ENCODE measurements at places on chromosomes 4 and X.

DNA sequence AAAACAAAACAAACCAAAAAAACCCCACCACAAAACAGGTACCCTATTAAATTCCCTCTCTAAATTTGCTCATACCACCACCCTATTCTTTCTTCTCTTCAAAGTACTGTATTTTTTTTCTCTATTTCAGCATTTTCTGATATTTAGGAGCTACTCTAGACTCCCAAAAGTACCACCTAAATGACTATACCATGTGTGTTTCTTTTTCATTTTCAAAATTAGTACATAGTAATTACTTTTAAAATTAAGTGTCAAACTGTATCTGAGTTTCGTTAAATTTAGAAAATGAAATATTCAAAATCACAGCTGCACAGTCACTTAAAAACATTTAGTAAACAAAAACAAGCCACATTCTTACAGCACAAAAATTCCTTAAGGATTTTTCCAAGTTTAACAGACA lies 161.7 kb downstream of the FBXW7 start:
- DNase-seq: no peak

DNA sequence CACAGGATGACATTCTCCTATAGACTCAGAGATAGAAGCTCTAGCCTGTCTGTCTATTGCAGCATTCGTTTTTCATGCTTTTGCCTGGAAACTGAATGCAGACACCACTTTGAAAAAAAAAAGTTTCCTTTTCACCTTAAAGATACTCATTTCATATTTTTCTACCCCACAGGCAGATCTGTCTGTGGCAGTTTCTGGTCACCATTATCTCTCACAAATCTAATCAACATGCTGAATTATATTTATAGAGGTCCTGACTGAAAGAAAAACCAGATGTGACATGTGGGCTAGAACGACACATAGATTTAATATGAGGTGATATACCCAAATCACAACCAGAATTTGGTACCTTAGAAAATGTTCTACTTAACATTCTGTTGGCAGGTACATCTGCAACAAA lies 28.2 kb downstream of the ADGRG4 start:
- DNase-seq: no peak

DNA sequence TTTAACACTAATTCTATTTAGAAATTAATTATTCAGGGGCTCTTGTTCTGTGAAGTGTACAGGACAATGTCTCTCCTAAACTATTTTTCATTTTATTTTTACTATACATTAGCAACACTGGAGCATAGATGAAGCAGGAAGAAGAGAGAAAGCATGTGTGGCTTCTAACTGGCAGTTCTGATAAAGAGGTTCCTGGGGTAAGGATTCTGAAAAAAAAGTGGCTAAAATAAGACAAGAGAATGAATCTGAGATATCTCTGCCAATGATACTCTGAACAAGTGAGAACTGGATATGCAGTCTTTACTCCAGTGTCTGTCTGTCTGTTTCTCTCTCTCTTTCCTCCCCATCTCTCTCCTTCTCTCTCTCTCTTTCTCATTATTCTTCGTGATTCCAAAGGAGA lies 125.9 kb downstream of the MAML3 start:
- no peak for DNase-seq

DNA sequence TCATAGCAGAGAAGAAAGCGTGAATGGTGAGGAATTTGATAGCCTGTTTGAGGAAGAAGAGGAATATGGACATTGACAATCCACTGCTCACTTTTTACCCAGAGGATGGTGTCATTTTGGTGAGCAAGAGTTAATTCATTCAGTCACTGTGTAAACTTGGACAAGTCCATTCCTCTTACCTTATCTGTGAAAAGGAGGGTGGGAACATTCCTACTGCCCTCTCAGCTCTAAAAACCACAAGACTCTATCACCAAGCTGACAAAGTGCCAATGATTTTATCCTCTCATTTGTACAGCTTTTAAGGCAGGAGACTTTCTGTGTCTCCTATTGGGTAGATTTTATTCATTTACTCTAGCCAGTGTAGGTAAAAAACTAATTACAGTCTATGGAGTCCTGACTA lies 103.8 kb downstream of the LUZP4 start:
- DNase-seq: no peak

DNA sequence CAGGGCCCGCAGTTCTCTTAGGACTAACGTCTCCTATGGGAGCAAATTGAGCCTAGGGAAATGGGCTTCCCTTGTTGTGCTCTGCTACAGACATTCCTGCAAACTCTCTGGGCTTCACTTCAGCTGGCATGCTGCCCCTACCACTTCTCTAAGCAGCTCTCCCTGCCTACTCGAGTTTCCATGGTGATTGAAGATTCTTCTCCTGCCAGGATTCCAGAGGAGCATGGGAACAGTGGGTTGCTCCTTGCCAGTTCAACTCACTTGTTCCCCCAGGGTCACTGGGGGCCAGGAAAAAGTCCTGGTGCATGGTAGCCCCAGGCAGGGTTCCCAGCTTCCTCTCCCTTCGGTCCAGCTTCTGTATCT lies 21.1 kb upstream of the WDR17 start:
- no peak for DNase-seq

- DNase-seq: no peak
Observed at GRCh38 chr4:183830438-183830985, 74.6 kb upstream of the STOX2 start.
